ENCODE measurements at places on chromosomes 2 and 18.
A peak's percentile ranks its signal among the peaks of the same experiment; 100 is the strongest.

GRCh38 chr2:217988840-217989204, 14.0 kb downstream of the TNS1 start:
- peak; percentile 43 for DNase-seq

GRCh38 chr18:77008576-77009315, 123.8 kb downstream of the MBP start:
- no peak for DNase-seq

DNA sequence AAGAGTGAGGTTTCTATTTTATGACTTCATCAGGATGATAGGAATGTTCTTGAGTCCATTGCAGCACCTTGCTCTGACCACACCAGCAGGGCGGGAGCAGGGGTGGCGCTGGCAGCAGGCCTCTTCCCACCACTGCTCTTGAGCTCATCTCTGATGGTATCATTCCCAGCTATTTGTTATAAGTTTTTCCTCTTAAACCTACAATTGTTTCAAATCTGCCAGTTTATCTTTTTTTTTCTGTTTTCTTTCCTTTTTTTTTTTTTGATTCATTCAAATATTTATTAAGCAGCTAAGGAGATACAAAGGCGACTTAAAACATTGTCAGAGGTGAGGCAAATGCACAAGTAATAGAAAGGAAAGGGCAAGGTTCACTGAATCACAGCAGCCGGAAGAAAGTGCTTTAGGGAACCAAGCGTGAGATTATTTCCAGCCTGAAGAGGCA, 28.7 kb downstream of the NIFK start:
- DNase-seq, result peak; percentile 34

DNA sequence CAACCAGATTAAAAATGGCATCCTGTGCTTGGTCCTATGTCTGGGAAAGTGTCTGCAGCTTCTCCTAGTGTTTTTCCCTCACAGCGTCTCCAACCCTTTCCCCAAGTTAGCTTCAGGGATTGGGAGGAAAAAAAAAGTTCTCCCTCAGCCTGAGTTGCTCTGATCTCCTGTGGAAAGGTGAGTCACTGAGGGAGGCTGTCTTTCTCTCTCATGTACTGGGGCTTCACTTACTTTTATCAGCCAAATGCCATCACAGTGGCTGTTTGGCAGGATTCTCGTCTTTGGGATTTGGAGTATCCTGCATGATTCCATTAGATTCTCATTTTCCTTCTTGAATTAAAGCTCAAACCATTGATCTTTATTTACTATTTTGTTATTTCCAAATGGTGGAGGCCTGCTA, 18.1 kb downstream of the GTF2A1L start:
- peak; percentile 1 for DNase-seq

DNA sequence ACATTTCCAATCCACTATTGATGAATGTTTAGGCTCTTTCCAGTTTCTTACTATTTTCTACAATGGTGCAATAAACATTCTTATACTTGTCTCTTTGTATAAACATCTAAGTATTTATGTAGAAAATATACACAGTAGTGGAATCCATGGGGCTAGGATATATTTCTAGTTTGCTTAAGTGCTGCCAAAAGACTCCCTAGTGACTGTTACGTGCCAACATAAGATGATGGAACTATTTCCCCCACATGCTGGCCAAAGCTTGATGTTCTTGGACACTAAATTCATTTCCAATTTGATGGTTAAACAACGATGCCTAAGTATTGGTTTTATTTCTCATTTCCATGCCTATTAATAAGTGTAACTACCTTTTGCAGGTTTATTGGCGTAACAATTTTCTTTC, 378.4 kb upstream of the HNRNPA3 start:
- DNase-seq, result no peak

GRCh38 chr18:24472591-24472990, 12.2 kb downstream of the HRH4 start:
- DNase-seq, result peak; percentile 3

GRCh38 chr2:234788841-234789240, 163.0 kb upstream of the SH3BP4 start:
- DNase-seq, result no peak

Measured in M059J (cell line).